HCT116 (cell line): ENCODE measurements at places on chromosomes 11 and 22. TPM values are rescaled to one million over a fixed set of nuclear protein-coding genes. Genes with fewer than 3 reads are reported as not detected.

TEX12 gene
- not detected for total RNA-seq

SLN gene
- total RNA-seq, result not detected

DNA sequence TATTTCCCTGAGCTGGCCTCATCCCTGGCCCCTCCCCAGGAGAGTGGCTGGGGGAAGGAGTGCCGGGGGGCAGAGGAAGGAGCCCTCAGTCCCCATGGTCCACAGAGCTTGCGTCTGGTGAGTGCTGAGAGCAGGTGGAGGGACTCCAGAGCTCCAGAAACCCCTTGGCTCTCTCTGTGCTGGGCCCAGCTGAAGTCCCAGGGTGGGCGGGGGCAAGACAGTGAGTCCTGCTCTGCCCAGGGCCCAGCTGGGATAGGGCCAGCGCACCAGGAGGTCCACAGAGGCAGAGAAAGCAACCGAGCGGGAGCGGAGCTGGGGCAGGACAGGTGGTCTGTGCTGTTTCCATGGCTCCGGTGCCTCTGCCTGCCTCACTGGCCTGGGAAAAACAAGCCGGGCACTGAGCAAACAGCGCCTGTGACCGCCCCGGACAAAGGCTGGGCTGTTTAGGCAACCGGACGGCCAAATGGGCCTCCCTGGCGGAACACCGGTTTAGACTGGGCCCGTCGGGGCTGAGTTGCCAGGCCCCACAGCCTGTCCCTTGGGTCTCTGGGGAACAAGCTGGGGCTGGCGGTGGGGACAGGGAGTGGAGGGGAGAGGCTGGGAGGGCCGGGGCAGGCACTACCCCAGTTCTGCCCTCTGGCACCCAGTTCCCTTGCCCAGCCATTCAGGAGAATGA, 34.1 kb upstream of the WNT7B start:
- H3K27me3 ChIP-seq, result no peaks in the 10 kb centered on the region
- H3K4me3 ChIP-seq, result no peak overlapping the region
- H3K4me1 ChIP-seq, result peaks cover 57% of the 10 kb centered on the region
- H3K27ac ChIP-seq, result no peak overlapping the region
- no peak for DNase-seq

DNA sequence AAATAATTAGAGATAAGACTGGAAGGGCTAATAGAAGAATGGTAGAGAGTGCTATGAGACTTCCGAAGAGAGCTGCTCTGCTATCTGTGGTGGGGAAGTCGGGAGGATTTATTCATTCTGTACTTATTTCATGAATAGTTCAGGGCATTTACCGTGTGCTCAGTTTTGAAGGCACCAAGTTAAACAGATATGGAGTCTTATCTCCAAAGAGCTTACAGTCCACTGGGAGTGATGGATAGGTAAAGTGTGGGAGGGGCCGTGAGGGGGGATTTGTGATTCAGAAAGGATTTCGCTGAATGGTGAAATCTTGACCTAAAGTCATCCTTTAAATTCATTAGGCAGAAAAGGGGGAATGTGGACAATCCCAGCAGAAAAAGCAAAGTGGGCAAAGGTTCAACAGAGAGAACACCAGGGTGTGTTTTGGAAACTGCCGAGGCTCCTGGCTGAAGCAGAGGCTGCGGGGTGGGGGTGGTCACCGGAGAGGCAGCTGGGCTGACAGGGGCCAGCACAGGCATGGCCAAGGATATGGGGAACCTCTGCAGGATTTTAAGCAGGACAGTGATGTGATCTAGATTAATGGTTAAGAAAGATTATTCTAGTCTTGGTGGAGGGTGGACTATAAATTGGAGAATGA, 91.2 kb downstream of the UBASH3B start:
- no peak overlapping the region for H3K4me3 ChIP-seq
- H3K36me3 ChIP-seq, result no peaks in the 10 kb centered on the region
- no peaks in the 10 kb centered on the region for H3K4me1 ChIP-seq
- H3K27me3 ChIP-seq, result no peaks in the 10 kb centered on the region
- H3K27ac ChIP-seq, result no peak overlapping the region

- H3K4me3 ChIP-seq, result no peak overlapping the region
- H3K27ac ChIP-seq, result no peak overlapping the region
- no peak for DNase-seq
- H3K4me1 ChIP-seq, result peaks cover 9% of the 10 kb centered on the region; the same call in 1 of the 2 replicates
- no peaks in the 10 kb centered on the region for H3K27me3 ChIP-seq
Observed at GRCh38 chr11:61480994-61481335, 27.6 kb upstream of the LRRC10B start.
